ENCODE measurements at places on chromosomes 7 and 10.

DNA sequence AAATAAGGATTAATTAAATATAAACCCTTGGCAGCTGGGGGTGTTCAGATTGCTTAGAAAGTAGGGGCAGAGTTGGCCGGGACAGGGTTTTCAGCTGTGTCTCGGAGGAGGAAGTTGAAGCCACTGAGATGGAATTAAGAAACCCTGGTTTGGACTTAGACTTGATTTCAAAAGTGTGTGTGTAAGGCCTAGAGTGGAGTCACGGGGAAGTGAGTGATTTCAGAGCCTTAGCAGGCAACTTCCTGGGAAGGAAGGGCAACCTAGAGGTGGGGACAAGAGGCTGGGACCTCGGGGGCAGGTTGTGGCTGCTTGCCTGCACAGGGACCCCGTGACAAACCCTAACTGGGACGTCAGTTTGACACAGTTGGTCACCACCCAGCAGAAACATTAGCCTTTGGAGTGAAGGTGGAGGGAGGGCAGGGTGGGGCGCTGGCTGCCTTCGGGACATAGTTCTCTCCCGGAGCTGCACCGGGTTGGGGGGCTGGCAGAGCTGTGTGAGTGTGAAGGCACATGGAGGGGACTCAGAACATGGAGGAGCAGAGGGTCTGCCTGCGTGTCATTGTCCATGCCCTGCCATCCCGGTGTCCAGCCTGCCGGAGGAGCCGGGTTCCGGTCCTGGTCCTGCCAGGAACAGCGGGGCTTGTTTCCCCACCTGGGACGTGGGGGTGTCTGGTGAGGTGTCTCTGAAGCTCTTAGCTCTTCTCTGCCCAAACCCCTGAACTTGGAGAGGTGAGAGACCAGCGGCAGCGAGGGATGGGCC, 1.8 kb downstream of the BRI3 start:
- DNase-seq = no peak

GRCh38 chr10:68027429-68027828, 47.7 kb downstream of the HERC4 start:
- no peak for DNase-seq

GRCh38 chr10:5042922-5043321, 39.3 kb upstream of the AKR1C2 start:
- DNase-seq = no peak

DNA sequence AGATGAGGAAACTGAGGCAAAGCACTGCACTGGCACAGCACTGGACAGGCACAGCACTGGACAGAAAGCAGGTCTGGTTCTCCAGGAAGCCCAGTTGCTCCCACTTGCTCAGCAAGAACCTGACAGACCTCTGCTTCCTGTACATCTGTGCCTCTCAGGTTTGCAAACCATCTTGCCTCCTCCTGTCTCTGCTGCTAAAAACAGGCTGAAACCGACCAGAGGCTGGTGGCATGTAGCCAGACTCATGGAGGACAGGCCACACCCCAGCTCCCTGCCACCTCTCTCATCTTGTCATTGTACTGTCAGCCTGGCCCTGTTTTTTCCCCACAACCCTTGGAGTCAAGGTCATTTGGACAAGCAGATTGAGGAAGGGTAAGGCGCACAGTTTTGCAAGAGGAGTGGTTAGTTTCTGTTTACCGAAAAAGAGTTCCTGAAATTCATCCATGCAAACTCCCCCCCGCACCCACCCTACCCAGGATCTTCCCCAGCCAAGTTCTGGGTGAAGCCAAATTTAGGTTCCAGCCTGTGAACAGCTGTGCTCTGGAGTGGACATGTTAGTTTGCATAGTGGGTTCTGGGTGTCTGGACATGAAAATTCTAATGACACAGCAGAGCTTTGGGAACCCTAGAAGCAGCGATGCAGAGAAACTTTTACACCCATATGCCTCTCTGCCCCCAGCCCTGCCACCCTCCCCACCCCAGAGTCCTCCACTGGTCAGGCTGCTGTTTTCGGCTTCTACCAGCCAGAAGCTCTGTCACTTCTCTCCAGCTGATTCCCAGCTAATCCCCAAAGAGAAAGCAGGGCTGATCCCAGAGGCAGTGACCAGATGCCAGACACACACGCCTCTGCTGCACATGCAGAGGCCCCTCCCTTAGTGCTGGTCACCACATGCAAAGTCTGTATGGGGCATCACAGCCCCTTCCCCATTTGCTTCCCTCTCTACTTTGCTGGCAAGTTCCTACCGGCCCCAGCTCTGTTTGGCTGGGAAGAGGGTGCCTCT, 8.5 kb upstream of the C10orf105 start:
- peak; percentile 71 for DNase-seq

GRCh38 chr10:124699471-124700292, 44.5 kb downstream of the FAM53B start:
- DNase-seq = no peak

- no peak for DNase-seq
Observed at GRCh38 chr10:49595003-49595712, 15.0 kb upstream of the SLC18A3 start.

DNA sequence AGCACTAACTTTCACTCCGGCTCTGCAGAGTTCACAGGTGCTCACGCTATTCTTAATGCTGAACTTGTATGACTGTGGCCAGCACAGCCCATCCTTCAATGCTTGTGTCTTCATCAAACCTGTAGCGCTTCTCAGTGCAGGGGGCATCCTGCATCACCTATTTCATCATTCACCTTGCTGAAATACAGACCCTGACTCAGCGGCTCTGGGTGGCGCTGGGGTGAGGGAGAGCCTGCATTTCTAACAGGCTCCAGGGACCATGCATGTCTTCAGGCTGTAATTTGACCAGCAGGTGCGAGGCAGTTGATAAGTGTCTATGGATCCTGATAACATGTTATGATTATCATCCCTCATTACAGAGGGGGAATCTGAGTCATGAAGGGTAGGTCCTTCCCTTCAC, 89.3 kb downstream of the VOPP1 start:
- DNase-seq = no peak

- no peak for DNase-seq
Observed at GRCh38 chr7:37390114-37390513, 58.5 kb downstream of the ELMO1 start.

- no peak for DNase-seq
Observed at GRCh38 chr10:101367569-101368453, 13.8 kb downstream of the BTRC start.

- no peak for DNase-seq
Observed at GRCh38 chr10:3808689-3809199, 23.7 kb upstream of the KLF6 start.

DNA sequence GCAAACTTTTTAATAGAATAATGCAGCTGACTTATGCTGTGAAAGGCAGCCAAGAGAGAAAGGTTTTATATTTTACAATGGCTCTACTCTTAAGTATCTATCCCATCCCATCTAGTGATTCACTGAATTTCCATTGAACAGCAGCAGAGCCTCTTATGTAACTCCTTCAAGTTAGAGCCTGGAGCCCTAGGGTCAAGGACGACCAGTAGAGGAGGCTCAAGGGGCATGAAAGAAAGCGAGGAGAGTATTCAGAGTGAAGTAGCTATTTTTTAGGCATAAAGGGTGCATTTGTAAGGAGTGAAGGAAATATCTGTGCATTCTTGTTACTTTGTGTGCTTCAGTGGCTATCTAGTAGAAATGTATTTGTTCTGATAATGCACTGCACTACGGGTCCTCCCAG, 180.2 kb upstream of the TPK1 start:
- DNase-seq = no peak

DNA sequence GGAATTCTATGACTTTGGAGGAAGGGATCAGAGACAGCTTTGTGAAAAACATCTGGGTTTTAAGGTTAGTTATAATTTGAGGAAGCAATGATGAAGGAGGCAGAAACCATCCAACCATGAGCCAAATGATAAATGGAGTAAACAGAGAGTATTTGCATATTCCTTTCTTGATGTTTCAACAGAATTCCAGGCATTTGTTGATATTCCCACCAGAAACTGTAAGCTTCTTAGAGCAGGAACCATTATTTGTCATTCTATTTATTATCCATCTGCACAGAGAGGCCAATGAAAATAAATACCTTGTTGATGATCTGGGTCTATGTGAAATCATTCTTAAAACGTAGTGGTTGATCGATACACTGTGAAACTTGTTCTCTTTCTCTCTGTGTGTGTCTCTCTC, 715.3 kb downstream of the INHBA start:
- DNase-seq = no peak

- DNase-seq = no peak
Observed at GRCh38 chr7:80505900-80506500, 5.9 kb downstream of the GNAT3 start.

DNA sequence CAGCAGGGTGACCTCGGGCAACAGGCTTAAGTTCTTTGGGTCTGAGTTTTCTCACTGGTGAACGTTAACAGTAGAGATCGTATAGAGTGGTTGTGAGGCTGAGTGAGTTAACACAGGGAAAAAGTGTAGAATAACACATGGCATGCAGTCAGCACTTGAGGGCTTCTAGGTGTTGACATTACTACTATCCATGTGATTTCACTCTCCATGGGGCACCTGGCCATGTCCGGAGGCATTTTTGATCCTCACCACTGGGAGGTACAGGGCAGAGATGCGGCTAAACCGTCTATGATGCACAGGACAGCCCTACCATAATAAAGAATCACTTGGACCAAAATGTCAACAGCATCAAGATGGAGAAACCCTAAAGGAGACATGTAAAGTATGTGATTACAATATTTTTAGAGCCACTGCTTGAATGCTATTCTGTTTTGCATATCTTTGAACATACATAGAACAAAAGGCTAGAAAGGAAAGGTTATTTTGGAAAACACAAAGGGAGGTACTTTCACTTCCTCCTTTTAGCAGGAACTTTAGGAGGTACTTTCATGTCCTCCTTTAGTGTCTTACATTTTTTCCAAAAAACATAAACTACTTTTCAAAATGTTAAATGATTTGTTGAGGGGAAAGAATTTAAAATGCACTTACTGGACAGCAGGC, 44.3 kb downstream of the NOD1 start:
- no peak for DNase-seq

- no peak for DNase-seq
Observed at GRCh38 chr7:154748089-154748786, 254.7 kb downstream of the PAXIP1 start.

Measured in left hindlimb (tissue), 1 donor.